ENCODE measurements at places on chromosomes 1 and 21.
A peak's percentile ranks its signal among the peaks of the same experiment; 100 is the strongest.

- no peak for DNase-seq
Measured at GRCh38 chr21:41510500-41510899, 2.5 kb upstream of the TMPRSS2 start.

DNA sequence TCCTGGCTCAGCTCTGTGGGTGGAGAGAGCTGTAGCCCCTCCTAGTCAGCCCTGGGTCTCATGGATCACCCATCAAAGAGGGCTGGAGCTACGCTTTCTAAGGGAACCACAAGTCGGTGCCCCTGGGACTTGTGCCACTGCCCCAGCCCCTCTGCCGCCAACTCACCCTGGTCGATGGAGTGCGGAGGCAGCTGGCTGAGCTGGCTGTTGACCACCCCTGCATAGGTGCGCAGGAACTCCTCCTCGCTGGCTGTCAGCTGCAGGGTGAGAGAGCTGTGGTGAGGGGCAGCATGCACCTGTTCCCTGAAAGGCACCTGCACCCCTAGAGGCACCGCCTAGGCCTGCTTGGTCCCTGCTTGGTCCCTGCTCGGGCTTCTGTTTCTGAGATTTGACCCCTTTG is 39.0 kb downstream of the CTNNBIP1 start:
- DNase-seq = no peak

GRCh38 chr21:41369105-41369919 is 7.5 kb downstream of the MX2 start:
- no peak for DNase-seq

- DNase-seq = no peak
Measured at GRCh38 chr21:37606549-37606948, 240.0 kb downstream of the DYRK1A start.

GRCh38 chr1:85991261-85991660 is 165.3 kb downstream of the COL24A1 start:
- DNase-seq = no peak

- DNase-seq = no peak
Measured at GRCh38 chr1:183832459-183832858, 27.5 kb downstream of the RGL1 start.

DNA sequence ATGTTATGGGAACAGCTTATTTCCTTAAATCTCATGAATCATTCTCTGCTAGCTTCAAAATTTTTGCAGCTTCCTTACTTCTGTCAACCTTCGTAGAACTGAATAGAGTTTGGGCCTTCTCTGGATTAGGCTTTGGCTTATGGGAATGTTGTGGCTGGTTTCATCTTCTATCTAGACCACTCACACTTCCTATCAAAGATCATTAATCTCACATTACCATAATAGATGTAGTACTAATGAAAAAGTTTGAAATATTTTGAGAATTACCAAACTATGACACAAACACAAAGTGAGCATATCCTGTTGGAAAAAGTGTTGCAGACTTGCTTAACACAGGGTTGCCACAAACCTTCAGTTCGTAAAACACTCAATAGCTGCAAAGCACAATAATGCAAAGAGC is 30.3 kb downstream of the ASPM start:
- no peak for DNase-seq

DNA sequence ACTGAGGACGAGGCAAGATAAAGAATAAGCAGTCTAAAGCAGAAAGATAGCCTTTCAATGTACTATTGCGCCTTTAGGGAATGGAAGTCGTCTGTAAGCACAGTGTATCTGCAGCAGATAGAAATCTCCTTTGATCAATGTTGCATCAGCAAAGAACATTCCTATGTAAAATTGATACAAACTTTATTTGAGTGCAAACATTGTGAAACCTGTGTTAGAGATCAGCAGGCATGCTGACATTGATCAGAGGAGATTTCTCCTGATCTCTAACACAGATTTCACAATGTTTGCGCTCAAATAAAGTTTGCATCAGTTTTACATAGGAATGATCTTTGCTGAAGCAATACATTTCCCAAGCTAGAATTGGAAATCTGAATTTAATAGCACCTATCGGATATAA is 1446.8 kb downstream of the MRPL39 start:
- no peak for DNase-seq

- no peak for DNase-seq
Measured at GRCh38 chr1:27306892-27307761, 14.8 kb upstream of the TMEM222 start.

DNA sequence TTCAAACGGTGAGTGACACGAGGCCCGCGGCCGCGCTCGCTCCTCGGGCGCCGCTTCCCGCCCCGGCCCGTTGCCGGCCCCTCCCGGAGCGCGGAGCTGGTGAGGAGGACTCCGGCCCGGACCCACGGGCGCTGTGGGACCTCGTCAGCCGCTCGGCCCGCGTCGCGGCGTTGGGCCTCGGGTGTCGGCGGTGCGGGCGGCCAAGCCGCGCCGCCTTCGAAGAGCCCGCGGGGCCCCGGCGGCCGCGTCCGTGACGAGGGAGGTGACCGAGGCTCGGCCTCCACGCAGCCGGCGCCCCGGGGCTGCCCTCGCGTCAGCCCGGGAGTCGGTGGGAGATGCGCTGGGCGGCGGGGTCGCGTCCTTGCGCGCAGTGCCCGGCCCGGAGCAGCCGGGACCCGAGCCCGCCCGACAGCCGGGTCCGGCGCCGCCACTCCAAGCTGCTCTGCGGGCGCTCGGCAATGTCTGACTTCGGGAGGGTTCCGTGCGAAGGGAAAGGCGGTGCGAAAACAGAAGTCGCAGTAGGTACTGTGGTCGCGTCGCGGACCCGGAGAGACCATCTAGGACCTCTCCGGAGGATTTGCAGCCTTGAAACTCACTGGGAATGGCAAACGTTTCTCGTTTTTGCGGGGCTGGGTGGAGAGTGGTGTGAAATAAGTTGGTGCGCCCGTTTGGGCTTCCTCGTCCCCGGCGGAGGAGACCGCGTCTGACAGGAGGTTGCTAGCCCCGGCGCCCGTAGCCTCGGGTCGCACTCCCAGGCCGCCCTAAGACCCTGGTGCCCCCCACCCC is 829 bp downstream of the SPEN start:
- peak; percentile 19 for DNase-seq

DNA sequence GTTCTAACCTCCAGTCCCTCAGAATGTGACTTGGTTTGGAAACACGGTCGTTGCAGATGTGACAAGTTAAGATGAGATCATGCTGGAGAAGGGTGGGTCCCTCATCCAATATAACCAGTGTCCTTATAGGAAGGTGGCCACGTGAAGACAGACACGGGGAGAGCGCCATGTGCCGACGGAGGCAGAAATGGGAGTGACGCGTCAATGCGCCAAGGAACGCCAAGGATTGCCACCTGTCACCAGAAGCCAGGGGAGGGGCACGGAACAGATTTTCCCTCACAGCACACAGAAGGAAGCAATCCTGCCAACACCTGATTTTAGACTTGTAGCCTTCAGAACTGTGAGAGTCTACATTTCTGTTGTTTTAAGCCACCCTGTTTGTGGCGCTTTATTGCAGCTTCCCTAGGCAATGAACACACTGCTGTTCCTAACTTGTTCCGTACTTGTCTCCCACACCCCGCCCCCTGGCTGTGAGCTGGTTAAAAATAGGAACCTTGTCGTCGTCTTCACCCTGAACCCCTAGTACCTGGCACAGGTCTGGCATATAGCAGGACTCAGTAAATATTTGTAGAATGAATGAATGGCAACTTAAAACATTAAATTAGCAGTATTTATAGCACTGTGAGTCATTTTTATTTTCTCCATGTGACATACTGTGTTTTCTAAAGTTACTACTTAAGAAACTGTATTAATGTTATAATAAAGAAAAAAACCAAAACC is 14.2 kb downstream of the RIMS3 start:
- DNase-seq = no peak

DNA sequence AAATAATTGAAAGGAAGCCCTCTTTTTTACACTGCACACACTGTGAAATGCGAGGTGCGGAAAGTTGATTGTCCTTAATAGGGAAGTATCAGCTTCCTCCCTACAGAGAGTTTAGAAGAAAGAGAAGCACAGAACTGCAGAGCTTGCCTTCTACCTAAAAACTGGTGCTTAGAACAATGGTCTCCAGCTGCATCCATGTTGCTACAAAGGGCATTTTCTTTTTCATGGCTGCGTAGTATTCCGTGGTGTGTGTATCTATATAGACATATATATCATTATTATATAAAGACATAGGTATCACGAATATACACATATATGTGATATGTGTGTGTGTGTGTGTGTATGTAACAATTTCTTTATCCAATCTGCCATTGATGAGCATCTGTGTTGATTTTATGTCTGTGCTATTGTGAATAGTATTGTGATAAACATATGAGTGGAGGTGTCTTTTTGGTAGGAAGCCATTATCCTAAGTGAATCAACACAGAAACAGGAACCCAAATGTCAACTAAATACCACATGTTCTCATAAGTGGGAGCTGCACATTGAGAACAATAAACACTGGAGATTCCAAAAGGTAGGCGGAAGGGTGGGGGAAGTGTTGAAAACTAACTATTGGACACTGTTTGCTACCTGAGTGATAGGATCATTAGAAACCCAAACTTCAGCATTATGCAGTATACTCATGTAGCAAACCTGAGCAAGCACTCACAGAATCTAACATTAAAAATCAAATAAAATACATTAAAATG is 290.0 kb upstream of the RUNX1 start:
- no peak for DNase-seq

GRCh38 chr1:2381741-2382620 is 9.4 kb downstream of the MORN1 start:
- peak; percentile 60 for DNase-seq

DNA sequence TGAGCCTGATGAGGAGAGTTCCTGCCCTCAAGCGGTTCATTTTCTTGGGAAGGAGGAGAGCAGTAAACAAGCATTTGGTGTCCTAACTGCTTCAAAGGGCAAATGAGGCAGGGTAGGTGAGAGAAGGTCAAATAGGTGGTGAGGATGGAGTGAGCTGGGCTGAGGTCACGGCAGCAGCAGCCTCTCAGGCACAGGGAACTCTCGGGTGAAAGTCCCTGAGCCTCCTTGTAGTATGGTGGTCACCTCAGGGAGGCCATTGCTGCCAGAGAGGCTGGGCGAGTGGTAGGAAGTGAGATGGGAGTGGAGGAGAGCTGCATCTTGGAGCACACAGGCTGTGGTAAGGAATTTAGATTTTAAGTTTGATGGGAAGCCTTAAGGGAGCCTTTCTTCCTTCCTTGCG is 4.0 kb downstream of the ADARB1 start:
- DNase-seq = no peak

DNA sequence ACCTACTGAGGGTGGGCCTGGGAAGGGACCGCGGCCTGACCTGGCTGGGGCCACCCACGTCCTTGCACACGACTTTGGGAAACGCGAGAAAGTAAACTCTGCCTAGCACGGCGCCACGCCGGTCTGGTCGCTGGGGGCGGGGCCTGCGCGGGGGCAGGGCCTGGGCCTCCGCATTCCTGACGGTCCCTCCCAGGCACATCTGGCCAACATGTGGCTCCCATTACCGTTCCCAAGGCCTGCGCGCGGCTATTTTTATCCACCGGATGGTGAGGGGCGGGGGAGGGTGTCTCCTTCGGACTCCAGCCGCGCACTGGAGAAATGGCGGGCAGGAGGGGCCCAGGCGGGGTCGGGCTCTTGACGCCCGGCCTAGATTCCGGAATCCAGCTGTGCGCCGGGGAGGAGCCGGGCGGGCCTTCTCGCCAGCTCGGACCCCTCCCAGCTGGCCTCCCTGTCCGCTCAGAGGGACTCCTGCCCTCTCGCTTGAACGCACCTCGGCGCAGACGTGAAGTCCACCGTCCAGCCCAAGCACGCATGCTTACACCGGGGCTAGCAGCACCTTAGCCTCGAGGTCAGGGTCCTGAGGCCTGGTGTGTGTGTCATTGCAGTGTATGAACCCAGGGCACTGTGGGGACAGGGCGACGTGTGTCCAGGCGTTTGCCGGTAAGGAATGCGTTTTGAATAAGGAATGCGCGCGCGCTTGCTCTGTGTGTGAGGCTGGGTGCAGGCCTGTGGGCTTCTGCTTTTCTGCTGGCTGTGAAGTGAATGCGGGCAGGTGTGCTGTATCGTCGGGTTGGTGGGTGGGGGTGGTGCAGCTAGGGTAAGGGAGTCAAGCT is 2.1 kb downstream of the EVA1B start:
- no peak for DNase-seq

All from stimulated activated CD4-positive, alpha-beta T cell treated with anti-CD3 and anti-CD28 coated beads, Interleukin-15, amount 100 ng/mL, for 1 hour (primary cell).